Activated T-helper 9 cell treated with anti-CD3 and anti-CD28 coated beads, Interleukin-2, amount 50 U/mL, for 16 hours (primary cell): ENCODE measurements at places on chromosomes 4 and X.

GRCh38 chrX:134990475-134990800 is 353 bp upstream of the SMIM10 start:
- DNase-seq = no peak

DNA sequence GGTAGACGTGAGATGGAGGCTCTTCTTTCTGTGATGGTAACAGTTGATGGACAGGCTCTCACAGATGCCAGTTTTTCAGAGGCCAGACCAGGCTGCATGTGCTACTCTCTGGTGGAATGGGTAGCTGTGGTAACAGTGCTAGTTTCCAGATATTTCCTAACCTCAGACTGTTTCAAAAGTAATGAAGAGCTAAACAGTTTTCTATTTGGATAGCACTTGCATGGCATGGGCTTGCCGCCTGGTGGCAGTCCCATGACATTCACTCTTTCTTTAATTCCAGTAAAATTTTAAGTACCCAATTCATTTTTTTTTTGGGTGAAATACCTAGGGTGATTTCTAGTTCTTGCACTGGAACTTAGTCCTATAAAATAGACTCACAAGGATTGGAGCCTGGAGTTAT is 220.2 kb upstream of the MAD2L1 start:
- no peak for DNase-seq

- no peak for DNase-seq
Observed at GRCh38 chrX:37993837-37994619, 12.3 kb upstream of the SYTL5 start.

GRCh38 chr4:105851196-105851595 is 44.1 kb upstream of the NPNT start:
- DNase-seq = no peak

DNA sequence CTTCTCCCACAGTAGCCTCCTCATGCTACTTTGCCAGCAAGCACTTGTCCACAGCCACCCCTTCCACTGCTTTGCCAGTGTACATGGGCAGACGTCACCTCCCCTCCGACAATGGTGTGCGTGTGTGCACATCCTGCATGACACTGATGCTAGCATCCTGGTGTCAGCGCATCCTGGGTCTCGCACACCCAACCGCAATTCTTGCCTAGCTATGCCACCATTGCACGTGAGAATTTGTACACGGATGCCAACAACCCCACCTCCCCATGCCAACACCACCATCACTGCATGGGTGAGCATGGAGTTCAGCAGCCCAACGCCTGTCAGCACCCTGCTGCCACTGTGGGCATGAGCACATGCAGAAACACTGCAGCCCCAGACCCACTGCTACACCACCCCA is 550.0 kb downstream of the STPG2 start:
- no peak for DNase-seq

DNA sequence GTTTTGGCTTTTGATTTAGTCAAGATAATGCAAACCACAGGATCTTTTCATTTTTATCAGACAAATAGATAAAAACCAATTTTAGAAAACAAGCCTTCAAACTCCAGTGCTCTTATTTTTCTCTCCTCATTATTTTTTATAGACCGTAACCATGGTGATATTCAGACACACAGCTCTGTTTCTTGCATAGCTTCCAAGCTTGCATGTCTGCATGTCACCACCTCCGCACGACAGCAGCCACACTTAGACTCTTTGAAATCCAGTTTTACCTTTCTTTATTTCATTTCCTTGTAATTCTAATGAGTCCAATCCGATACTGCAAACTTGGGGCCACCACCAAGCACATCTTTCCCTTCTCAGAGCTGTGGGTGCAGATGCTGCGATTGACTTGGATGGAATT is 94.3 kb upstream of the GPM6A start:
- DNase-seq = no peak

DNA sequence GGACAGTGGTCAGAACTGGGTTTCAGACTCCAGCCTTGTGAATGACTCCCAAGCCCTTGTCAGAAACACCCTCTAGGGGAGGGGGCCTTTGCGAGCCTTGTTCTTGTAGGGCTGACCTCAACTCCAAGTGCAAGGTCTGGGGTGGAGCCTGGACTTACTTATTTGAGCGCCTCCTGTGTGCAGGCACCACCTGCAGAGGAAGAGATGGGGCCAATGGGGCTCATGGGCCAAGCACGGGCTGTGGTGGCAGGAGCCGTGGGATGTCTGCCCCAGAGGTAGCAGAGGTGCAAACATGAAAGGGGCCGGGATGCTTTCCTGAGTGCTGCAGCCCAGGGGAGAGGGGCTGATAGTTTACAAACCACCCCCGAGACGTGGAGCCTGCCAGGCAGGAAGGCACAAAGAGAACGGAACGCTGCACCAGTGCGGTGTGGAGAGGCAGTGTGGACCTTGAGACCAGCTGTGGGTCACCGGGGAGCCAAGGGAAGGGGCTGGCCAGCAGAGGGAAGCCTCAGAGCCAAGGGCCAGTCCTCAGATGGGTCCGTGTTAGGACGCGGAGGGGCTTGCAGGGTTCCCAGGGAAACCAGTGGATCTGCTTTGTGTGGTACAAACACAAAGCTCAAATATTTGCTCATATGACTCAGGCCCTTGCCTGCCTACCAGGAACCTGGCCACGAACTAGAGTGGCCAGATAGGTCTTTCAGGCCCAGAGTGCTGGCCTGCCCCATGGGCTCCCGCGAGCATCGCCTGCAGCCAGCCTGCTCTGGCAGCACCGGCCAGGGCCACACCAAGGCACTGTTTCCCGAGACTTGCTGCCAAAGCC is 8.7 kb upstream of the TADA2B start:
- no peak for DNase-seq

DNA sequence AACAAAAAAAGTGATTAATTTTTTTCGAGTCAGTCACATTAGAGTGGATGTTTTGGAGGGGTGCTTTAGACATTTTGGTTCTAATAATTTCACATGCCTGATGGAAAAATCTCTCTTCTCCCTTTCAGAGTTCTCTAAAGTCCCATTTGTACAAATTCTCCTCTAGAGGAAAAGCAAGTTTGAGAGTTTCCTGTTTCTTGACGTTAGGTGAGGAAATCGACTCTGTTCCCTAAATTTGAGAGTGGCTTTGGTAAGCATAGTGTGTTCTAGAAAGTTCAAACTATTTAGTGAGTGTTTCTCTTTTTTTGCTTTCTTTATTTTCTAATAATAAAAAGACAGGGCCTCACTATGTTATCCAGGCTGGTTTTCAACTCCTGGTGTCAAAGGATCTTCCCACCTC is 1.6 kb upstream of the ATP6AP2 start:
- DNase-seq = no peak

DNA sequence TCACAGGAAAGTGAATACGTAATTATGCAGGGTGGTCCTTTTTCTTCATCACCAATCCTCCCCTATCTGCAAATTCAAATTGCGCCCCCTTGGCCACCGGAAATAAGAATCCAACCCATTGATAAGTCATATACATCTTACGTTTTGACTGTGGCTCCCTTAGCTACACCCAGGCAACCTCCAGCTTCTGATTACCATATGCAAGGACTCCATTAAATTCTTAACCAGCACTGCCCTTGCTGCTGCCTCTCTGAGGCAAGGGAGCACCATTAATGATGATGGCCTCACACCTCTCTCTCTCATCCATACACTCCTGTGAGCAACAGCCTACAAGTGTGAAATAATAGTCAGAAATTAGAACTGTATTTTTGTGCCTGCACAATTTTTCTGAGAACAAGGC is 106.0 kb upstream of the NOCT start:
- DNase-seq = no peak

- no peak for DNase-seq
Observed at GRCh38 chr4:4388311-4388790, 1.4 kb downstream of the NSG1 start.

GRCh38 chr4:126799416-126799815 is 833.3 kb upstream of the INTU start:
- DNase-seq = no peak

- no peak for DNase-seq
Observed at GRCh38 chrX:100980608-100981497, 11.3 kb downstream of the ARL13A start.

- no peak for DNase-seq
Observed at GRCh38 chrX:110584083-110584482, 211.5 kb downstream of the CHRDL1 start.

DNA sequence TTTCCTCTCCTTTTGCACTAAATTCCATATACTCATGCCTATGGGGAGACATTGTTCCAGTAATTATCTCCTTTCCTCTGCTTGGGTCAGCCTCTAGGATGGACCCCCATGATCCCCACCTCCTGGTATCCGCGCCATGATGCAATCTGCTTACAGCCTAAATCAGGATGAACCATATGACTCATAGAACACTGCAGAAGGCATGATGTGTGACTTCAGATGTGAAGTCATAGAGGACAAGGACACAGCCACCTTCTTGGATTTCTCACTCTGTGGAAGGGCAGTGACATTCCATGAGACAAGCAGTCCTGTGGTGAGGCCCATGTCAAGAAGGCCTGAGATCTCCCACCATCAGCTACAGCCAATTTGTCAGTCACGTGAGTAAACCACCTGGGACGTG is 9.0 kb upstream of the TMEM144 start:
- no peak for DNase-seq

DNA sequence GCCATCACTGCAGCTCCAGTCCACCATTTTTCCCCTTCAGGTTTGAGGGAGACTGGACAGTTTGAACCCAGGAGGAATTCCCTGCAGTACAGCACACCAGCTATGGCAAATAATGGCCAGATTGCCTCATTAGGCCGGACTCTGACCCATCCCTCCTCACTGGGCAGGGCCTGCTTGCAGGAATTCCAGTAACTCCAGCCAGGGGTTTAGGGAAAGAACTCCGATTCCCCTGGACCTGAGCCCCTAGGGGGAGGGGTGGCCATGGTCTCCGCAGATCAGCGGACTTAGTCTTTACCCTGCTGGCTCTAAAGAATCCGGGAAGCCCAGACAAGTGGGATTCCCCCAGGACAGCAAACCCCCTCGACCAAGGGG is 342.8 kb downstream of the DMD start:
- no peak for DNase-seq

DNA sequence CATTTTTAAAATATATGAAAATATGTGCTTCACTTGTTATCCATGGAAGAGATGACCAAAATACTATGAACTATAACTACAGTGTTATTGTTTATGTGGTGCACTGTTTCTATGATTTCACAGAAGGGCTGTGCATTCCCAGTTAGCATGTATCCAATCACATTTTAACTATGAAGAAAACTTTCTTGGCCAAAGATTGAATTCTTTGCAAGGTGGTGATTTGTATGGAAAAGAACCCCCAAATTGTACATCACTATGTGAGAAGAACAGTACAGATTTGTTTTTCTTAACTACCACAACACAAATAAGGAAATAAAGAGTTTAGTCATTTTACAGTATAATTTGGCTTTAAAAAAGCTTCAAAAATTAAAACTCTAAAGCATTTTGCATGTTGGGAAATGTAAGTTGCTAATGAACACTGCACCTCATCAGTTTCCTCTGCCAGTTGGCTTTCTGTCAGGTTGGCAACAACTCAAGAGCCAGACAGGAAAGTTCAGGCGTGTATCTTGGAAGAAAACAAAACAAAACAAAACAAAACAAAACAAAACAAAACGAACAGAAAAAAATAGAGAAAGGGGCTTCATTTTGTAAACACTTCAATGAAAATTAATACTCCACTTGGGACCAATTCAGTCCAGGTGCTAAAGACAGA is 237.0 kb downstream of the SCFD2 start:
- DNase-seq = no peak

DNA sequence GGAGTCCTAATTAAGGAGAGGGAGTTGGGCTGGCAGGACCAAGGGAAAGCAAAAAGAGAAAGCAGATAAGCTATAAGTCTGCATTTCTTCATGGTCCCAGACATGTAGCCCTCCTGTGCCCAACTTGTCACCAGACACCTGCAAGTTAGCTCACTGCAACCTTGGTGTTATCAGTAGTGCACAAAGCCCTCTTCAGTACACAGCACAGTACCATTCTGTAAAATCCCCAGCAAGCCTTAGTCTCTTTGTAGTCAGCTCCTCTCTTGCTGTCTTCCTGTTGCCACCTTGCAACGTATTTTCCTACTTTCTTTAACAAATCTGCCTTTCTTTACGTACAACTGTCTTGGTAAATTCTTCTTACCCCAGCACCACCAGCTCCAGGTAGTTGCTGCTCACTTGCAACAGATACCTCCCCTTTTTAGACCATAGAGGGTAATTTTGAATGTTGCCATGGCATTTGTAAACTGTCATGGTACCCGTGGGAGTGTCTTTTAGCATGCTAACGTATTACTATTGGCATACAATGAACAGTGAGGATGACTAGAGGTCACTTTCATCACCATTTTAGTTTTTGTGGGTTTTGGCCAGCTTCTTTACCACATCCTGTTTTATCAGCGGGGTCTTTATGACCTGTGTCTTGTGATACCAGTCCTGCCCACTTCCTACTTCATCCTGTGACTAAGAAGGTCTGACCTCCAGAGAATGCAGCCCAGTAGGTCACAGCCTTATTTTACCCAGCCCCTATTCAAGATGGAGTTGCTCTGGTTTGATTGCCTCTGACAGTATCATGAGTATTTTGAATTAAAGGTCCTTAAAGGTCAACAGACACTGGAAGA is 28.3 kb upstream of the AP1S2 start:
- DNase-seq = no peak

- DNase-seq = no peak
Observed at GRCh38 chrX:17621566-17622270, 115.6 kb upstream of the SCML1 start.

GRCh38 chr4:6900181-6900812 is 9.3 kb upstream of the TBC1D14 start:
- no peak for DNase-seq

- DNase-seq = no peak
Observed at GRCh38 chrX:151776181-151776731, 41.7 kb downstream of the CNGA2 start.

- no peak for DNase-seq
Observed at GRCh38 chr4:73897380-73898136, 28.4 kb downstream of the CXCL1 start.

DNA sequence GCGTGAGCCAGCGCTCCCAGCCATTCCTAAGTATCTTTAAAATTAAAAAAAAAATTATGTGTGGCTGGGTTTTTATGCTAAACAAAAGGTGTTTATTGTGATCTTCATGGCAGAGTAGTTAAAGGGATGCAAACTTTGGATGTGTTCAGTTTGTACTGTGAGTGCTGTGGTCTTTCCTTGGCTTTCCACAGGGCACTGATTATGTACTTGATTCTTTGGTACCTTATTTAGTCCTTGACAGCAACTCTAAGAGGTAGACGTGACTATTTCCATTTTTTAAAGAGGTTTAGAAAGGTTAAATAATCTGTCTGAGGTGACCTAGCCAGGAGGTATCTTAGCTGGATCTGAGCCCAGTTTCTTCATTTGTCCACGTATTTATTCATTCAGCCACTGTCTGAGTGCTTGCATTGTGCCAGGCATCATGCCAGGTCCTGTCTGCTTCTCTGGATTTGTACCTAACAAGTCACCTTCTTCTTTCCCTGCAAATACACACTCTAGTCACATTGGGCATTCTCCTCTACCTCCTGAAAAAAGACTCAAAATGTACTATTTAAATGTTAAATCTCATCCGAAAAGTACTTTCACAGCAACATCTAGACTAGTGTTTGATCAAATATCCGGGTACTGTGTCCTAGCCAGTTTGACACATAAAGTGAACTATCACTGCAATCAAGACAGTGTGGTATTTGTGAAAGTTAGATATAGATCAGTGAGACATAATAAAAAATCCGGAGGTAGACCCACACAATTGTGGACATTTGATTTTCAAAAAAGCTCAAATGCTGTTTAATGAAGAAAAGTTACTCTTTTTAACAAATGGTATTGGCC is 31.5 kb downstream of the WWC2 start:
- DNase-seq = no peak
